ENCODE measurements at places on chromosomes 5 and 9.
A peak's percentile ranks its signal among the peaks of the same experiment; 100 is the strongest.

GRCh38 chr5:136113606-136114005 lies 19.0 kb upstream of the SMAD5 start:
- DNase-seq = no peak

DNA sequence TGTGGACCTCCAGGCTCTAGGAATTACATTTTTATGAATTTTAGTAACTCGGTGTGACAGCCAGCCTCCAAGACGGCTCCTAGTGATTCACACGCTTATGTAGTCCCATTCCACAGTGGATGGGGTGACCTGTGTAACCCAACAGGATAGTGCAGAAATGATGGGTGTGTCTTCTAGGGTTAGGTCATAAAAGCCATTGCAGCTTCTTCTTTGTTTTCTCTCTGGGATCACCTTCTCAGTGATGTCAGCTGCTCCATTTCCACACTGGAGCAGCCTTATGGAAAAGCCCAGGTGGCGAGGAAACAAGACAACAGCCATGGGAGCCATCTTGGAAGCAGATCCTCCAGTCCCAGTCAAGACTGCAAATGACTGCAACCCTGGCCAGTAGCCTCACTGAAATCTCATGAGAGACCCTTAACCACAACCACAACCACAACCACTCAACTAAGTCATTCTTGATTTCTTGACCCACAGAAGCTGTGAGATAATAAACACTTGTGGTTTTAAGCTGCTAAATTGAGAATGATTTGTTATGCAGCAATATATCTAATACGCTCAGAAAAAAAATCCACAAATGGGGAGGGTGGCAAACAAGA lies 5.1 kb upstream of the GNPDA1 start:
- no peak for DNase-seq

DNA sequence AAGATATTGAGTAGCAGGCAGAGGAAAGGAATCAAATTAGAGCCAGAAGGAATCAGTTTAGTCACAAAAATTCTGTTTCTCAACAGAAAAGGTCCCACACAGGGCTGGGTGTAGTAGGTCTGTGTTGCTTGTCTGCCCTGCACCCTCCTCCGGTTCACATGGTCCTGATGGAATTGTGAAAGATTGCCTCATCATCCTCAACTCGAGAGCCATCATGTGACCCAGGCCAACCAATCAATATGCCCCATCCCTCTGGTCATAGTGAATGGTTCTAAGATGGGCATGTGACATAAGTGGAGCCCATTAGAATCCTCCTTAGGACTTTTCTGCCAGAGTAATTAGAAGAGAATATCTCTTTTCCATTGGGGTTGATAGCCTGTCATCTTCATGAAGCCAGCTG lies 56.7 kb upstream of the RAD23B start:
- no peak for DNase-seq

DNA sequence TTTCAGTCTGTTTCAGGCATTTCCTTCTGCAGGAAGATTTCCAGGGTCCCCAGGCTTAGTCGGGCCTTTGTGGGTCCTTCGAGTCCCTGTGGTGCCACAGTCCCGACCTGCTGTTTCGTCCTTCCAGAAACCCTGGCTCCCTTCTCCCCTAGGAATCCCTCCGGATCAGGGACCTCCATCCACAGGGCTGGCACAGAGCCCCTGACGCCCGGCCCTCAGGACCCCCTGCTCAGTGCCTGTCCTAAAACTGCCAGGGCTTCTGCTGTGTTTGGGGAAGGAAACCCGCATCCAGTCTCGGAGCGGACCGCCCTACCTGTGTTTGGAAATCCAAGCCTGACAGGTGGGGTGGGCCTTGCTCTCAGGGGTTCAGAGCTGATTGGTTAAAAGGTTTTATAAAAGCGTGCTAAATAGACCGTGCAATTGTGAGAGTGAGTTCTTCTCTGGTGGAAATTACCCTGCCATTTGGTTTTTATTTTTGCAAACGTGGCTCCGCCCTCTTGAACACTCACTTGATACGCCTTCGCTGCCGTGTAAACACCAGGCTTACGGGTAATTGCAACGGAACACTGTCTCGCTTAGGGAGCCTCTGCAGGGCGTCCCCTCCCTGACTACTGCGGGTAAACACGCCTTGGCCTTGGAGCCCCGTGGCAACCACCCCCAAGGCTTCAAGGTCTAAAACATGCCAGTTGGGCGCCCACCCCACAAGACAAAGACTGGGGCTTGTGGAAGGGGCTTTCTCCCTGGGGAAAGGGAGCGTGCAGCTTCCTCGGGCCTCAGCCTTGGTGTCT lies 121.2 kb downstream of the PHF2 start:
- DNase-seq = no peak

GRCh38 chr5:72623936-72624335 lies 116.7 kb upstream of the ZNF366 start:
- DNase-seq = no peak

GRCh38 chr9:123614306-123615263 lies 258.6 kb downstream of the CRB2 start:
- DNase-seq = no peak

GRCh38 chr5:8682381-8682780 lies 813.4 kb downstream of the MTRR start:
- DNase-seq = no peak

- DNase-seq = no peak
Observed at GRCh38 chr9:15592317-15592716, 39.5 kb downstream of the CCDC171 start.

DNA sequence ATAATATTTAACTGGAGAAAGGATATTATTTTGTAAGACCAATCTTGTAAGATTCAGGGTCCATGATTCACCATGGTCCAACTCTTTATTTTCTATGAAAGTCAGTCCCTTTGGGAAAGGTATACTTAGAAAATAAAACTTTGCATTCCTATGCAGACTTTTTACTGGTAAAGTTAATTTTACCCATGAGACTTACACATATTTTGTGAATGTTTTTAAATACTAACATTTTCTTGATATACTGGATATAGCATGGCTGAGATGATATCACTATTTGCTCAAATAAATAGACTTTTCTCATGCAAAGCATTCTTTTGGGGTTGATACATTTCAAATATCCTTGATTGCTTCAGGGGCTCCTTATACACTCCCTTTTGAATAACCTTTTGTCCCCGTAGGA lies 512.1 kb downstream of the MAN2A1 start:
- DNase-seq = no peak

GRCh38 chr9:4077499-4078102 lies 222.3 kb downstream of the GLIS3 start:
- DNase-seq = no peak

- DNase-seq = no peak
Observed at GRCh38 chr9:70007831-70008230, 35.8 kb upstream of the MAMDC2 start.

GRCh38 chr5:90503596-90503995 lies 25.8 kb downstream of the LYSMD3 start:
- DNase-seq = no peak

DNA sequence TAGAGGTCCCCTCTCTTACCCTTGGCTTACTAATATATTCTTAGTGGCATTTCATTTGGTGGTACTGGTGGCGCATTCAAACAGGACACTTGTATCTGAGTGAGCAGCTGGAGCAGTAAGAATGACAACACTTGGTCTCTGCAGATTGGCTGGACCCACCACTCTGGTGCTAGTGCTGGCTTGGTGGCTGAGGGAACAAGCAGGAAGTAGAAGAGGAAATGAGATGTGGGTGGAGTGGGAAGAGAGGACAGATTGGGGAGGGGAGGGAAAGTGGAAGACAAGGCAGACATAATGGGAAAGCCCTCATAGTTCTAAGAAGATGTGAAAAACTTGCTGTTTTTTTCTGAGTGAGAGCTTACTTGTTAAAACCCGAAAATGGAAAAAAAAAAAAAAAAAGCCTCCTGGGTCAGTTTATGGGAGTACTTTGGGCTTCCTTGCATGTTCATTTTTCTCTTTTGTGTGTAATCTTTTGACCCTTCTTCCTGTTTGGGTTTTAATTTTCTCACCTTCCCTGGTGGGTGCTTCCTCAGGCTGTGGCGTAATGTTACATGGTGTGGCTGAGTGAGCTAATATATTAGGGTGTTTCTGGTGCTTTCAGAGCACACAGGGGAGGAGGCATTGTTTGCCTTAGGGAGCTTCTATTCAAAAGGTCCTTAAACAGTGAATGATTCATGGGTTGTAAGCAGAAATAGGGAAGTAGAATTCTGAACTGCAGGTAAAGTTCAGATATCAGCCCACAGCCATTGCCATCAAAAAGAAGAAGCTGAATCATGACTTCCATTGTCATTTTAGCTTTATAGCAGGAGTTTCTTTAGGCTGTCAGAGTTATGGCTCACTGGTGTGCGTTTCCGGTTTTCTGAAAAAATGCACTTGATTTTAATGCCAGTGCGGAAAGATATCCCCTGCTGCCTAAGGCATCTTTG lies 52.3 kb downstream of the TLE4 start:
- DNase-seq = peak; percentile 0

DNA sequence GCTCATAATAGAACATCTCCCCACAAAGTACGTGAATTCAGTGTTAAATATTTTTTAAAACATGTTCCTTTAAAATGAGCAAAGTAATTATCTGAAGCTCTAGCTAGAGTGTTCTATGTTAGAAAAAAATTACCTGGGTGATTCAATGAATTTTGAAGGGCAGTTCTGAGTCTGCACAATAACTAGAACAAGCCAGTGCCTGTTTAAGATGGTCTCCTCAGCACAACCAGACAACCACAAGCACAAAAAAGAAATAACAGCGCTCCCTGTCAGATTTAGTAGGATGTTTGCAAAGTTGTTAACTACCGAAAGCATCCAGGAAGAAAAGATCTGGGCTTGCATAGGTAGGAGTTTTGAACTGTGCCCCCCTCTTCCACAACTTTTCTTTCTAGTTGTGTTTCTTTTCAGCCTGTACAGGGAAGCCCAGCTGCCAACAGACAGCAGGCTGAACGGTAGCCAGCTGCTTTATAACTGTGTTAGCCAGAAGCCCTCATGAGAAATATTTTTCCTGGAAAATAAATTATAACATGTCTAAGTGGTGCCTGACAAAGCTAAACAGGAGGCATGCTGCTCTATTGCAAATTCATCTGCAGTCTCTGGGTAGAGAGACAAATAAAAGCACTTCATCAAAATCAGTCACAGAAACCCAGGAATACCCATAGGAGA lies 1026.9 kb downstream of the MAT2B start:
- no peak for DNase-seq

DNA sequence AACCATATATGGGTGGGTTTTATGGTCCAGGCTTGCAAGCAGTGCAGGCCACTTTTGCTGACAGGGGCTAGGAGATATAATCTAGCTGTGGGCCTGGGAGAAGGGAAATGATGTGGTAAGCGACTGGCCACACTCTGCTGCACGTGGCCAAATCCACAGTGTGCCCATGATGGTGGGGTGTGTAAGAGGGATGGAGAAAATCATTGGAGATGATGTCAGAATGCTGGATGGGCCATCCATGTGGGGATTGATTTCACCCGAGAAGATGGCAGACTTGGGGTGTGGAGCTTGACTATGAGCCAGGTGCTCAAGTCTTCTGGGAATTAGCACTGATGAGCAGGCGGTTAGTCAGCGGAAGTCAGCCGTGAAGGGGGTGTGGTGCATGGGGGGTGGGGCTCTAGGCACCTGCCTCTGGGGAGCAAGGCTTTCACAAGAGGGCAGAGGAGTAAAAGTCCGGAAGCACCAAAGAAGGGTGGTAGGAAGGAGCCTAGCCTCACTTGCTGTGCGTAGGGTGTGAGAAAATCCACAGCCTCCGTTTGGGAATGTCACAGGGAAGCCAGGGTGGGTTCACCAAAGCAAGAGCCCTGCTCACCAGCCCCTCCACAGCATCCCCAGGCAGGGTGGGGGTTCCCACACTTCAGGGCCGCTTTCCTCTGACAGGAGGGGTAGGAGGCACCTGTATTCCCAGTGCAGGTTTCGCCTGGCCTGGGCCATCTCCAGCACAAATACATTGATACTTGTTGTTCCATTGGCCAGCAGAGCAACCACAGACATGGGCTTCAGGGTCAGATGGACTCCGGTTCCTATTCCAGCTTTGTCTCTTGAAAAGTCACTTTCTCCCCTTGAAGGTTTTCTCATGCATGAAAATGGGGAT lies 44.5 kb upstream of the ANGPTL2 start:
- DNase-seq = no peak

DNA sequence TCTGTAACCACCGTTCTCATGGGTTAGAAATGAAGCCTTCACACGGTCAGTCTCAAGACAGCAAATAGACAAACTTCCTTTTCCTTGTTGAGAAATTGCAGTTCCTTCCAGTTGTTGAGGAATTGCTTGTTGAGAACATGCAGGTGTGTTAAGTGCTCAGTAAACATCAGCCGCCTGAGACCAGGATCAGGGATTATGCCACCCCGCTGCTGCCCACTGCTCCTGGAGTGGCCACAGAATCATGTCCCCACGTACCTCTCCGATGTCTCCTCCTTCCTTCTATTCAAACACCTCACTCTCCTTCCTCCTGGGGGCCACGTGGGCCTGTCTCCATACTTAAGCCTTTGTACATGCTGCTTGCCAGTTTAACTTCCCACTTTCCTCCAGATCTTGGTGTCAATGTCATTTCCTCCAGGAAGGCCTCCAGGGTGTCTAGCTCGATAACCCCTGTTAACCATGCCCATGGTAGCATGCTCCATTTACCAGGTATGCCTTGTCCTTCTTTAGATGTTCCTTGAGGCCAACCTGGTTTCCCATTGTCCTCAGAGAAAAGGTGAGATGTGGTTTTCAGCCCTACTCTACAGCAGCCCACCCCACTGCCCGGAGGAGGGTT lies 33.8 kb upstream of the RPL26L1 start:
- DNase-seq = no peak

- no peak for DNase-seq
Observed at GRCh38 chr5:159034083-159034824, 65.5 kb downstream of the EBF1 start.

DNA sequence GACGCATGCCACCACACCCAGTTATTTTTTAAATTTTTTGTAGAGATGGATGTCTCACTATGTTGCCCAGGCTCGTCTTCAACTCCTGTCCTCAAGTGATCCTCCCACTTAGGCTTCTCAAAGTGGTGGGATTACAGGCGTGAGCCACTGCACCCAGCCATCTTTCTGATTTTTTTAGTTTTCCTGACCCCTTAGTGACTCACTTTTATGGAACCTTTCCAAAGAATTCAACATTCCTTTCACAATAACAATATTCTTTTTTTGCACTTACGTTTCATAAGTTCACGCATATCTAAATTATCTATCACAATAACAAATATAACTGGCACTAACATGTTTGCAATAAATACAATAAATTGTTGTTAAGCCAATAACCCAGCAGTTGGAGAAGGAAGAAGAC lies 8.5 kb downstream of the ELOVL7 start:
- no peak for DNase-seq

DNA sequence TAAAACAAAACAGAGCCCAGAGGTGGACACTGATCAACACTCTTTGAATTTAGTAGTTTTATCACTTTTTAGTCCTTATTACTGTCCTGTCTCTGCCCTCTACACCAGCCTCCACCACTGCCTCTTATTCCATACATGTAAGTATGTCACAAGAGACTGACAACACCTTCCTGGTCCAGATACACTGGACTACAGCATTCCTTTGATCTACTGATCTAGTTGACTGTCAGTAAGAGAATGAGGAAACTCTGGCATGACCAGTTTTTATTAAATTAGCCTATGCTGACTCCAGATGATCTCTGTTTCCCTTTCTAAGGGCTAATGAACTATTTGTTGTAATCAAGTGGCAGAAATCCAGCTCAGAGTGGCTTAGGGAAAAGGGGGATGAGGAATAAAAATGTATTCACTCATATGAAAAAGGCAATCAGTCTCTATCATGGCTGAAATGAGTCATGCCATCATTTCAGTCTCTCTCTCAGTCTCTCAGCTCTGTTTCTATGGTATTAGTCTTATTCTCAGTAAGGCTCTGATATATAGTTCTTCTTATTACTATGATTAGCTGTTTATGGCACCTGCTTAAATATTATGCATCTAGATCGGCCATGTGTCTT lies 5.5 kb downstream of the ARHGEF37 start:
- DNase-seq = no peak
